ENCODE measurements at places on chromosomes 5 and 9. TPM values are rescaled to one million over a fixed set of nuclear protein-coding genes. Genes with fewer than 3 reads are reported as not detected.
A peak's percentile ranks its signal among the peaks of the same experiment; 100 is the strongest.

PIP5KL1 gene
- total RNA-seq: 8.4 TPM

MIGA2 gene
- 42.0 TPM for total RNA-seq

DNA sequence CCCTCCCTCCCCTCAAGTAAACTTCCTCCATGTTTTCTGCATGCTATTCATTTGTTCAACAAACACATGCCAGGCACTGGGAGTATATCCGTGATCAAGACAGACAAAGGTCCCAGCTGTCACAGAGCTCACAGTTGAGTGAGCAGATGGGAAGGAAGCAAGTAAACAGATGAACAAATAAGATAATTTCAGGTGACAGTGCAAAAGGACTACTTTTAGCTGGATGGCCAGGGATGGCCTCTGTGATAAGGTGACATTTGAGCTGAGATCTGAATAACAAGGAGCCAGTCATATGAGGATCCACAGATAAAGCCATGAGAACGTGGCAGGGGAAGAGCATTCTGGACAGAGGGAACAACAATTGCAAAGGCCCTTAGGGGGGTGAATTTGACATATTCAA, 121.7 kb upstream of the RAD23B start:
- DNase-seq: no peak

GRCh38 chr5:8844847-8845246, 701.0 kb downstream of the SEMA5A start:
- DNase-seq: no peak

DNA sequence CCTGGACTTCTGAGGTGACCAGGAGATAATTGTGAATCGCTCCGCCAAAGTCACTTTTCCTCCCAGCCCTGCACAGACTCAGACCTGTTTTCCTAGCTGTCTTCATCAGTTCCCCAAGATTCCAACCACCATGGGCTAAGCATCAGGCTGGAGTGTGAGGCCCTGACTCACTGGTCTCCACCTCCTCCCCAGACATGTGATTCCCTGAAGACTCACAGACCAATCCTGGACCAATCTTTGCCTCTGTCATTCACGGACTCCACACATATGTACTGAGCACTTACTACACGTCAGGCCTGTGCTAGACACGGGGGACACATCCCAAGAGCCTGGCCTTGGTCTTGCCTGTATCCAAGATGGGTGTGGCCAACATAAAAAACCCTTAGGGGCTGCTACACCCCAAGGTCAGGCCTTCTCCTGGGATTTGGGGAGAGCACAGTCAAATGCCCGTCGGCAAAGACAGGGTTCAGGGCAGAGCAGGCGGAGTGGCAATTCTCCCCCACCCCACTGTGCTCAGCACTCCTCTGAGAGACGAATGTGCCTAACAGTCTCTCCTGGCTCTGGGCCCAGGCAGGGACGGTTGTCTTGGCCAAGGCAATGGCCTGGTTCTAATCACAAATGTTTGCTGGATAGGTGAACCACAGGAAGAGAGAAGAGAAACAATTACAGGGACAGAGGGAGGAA, 11.9 kb downstream of the EEIG1 start:
- DNase-seq: peak; percentile 87

DNA sequence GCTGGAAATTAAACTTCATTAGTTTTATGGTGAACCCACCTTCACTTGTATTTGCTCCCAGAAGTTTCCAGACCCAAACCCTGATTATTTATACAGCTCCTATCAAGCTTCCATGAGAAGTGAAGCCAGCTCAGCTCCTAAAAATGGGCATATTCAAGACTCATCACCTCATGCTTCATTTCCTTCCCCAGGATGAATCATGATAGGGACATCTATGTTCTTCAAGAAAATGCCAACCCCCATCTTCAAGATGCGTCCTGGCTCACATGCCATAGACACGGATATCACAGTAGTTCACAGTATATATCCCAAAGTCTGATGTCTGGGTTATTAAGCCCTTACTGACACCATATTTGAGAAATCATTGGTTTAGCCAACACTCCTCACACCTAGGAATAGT, 217.6 kb downstream of the NPR3 start:
- no peak for DNase-seq

GRCh38 chr5:75723378-75723777, 6.1 kb upstream of the POC5 start:
- DNase-seq: no peak

DNA sequence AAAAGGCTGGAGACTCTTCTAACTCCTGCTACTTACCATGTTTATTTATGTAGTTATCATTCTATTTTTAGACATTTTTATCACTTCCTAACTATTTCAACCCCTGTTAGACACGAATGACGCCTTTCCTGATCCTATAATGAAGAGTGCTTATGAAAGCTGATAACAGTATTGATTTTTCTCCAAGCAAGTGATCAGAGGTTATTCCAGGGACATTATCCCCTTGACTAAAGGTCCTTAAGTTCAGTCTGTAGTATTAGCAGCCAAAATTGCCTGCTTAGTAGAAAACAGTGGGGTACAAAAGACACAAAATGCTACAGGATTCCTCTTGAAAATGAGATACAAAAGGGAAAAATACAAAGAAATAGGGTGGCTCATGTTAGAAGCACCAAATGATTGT, 235.6 kb downstream of the DNAH5 start:
- DNase-seq: no peak

Data from testis (tissue), 5 donors.